Left cardiac atrium (tissue), 4 donors: ENCODE measurements at places on chromosomes 16 and 17. TPM values are rescaled to one million over a fixed set of nuclear protein-coding genes. Genes with fewer than 3 reads are reported as not detected.

GRCh38 chr17:61984821-61985220 is 57.0 kb upstream of the INTS2 start:
- DNase-seq, result no peak

The LGALS9B gene
- not detected for total RNA-seq

- peak; percentile 68 for DNase-seq
Measured at GRCh38 chr16:12455287-12455798, 348.3 kb downstream of the CPPED1 start.

DNA sequence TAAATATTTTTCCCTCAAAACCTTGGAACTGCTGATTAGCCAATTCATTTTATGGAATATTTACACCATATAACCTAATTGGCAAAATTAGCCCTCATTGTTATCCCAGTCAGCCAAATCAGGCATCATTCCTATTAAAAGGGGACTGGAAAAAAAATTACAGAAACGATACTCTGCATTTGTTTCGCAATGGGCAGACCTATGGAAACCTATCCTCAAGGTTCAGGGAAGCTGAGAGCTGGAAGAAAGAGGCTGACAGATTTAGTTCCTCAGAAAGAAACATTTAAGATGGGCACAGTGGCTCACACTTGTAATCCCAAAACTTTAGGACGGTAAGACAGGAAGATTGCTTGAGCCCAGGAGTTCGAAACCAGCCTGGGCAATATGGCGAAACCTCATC is 85.6 kb upstream of the RPH3AL start:
- no peak for DNase-seq

GRCh38 chr17:7548585-7549400 is at the start of gene TNFSF12:
TSS of gene TNFSF12 (plus strand) at chr17:7549058. CDS start at chr17:7549154, 96 bp downstream.
- peak; percentile 76 for DNase-seq

- DNase-seq, result peak; percentile 91
Measured at GRCh38 chr17:12020642-12021622, at the start of gene MAP2K4. TSS of gene MAP2K4 (plus strand) at chr17:12020877. CDS start at chr17:12020887, 10 bp downstream.

The NHLRC4 gene
- total RNA-seq, result 0.97 TPM

GRCh38 chr17:37824534-37825485 is 80.0 kb upstream of the HNF1B start:
- no peak for DNase-seq

The OGFOD1 gene
- total RNA-seq, result 40.1 TPM

GRCh38 chr17:11105141-11105540 is 135.9 kb upstream of the SHISA6 start:
- no peak for DNase-seq

The CHST5 gene
- total RNA-seq, result not detected

- peak; percentile 5 for DNase-seq
Measured at GRCh38 chr17:83201206-83202001, 122.0 kb downstream of the METRNL start.

DNA sequence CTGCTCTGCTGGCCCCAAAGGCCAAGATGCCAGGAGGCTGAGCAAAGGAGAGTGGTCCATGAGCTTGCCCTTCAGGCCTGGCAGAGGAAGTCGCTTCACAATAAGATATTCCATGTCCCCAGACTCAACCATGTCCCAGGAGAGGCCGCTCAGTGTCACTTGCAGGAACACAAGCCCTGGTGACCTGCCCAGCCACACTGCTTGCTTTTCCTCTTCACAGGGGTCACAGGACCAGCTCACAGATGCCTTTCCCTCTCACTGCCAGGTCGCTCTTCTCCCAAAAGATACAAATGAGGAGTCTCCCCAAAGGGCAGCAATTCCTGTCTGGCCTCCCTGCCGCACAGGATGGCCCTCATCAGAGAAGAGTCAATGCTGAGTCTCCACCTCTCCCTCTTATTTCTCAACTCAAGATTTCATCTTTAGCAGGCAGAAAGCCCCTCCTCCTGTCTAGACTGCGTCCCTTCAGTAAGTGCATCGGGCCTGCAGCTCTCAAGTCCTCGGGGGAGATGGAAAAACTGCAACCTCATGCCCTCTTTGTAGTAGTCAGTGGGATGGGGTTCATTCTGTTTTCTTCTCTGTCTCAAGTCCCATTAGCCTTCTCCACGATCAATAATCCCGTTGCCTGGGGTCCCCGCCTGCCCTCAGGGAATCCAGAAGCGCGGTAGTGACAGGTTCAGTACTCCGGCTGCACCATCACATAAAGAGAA is 5.0 kb downstream of the JUP start:
- DNase-seq, result peak; percentile 38

GRCh38 chr17:72332367-72332766 is 211.5 kb downstream of the SOX9 start:
- no peak for DNase-seq

The NKD1 gene
- total RNA-seq, result 1.9 TPM

The TOM1L1 gene
- 10.4 TPM for total RNA-seq

- DNase-seq, result peak; percentile 82
Measured at GRCh38 chr16:81401035-81401950, 43.3 kb upstream of the CMIP start.

DNA sequence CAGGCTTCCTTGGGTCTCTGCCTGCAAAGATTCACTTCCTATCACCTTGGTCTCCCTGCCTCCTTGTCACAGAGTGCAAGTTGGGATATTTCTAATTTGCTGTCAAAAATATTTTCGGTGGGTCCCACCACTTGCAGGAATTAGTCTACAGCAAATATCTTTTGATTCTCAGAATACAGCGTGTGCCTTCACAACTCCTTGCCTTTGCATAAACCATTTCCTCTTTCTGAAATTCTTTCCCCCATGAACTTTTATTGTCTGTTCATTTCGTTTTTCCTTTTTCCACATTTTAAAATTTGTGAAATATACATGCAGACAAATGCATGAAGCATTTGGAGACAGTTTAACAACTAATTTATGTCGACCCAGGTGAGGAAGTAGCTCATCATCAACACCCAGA is 60.0 kb downstream of the HS3ST3B1 start:
- DNase-seq, result no peak

- no peak for DNase-seq
Measured at GRCh38 chr17:1997927-1998742, 27.0 kb downstream of the RTN4RL1 start.

The UNK gene
- 17.8 TPM for total RNA-seq

The LCAT gene
- 12.8 TPM for total RNA-seq

DNA sequence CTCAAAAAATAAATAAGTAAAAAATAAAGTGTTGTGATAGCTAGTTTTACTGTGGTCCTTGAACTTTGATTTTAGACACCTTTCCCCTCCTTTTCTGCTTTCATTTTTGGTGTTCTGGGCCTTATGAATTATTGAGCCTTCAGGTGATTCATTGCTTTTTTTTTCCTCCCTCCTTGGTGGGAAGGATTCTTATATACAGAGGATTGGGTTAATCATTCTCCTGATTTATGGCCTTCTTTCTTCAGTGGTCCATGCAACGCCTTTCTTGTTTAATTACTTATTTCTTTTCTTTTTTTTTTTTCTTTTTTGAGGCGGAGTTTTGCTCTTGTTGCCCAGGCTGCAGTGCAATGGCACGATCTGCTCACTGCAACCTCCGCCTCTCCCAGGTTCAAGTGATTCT is 8.0 kb upstream of the MYL4 start:
- DNase-seq, result no peak
